Common myeloid progenitor, CD34-positive (primary cell): ENCODE measurements at places on chromosomes 7 and 10.
A peak's percentile ranks its signal among the peaks of the same experiment; 100 is the strongest.

- peak; percentile 35 for DNase-seq
These were observed 12.7 kb downstream of the CUL1 start for GRCh38 chr7:148711191-148712102.

DNA sequence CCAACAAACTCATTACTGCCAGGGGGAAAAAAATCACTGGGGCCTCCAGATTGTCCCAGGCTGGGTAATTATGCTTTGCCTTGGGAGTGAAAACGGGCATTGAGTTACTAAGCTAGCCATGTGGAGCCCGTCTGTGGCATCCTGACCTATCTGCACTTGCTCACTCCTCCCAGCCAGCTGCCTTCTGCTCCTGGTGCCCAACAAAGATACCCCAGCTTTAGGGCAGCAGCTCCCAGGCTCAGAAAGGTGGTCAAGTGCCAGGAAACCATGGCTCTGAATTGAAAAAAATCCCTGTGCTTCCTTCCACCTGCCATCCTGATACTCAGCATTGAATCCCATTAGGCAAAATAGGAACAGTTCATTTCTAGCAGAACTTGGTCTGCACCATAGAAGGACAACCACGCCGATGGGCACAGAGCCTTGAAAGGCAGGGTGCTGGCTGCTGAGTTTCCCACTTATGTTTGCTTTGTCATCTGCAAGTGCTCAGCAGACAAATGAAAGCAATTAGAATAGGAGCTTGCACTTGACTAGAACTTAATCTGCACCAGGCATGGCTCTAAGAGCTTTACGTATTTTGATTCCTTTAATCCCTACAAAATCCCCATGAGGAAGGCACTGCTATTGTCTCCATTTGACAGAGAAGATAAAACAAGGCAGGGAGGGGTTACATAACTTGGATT lies 42.8 kb downstream of the HSPA12A start:
- DNase-seq, result no peak

- no peak for DNase-seq
These were observed 17.1 kb downstream of the PLXDC2 start for GRCh38 chr10:19833170-19833824.

DNA sequence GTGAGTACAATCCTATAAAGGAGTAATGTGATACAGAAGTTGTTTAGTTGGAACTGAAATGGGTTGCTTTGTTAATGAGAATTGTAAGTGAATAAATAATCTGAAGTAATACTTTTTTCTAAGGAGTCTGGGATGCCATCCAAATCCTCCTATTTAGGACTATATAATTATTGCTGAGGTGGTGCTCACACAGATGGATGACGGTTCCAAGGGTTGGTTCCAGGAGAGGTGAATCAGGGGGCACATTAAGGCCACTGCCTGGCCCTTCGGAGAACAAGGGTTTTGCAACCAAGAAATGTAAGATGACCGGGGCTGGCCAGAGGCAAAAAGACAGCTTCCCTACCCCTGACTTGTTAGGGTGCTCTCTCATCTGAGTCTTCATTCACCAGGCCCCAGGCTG lies 352.7 kb downstream of the PHTF2 start:
- no peak for DNase-seq

- DNase-seq, result no peak
These were observed 66.9 kb downstream of the SLC29A4 start for GRCh38 chr7:5349437-5350173.

DNA sequence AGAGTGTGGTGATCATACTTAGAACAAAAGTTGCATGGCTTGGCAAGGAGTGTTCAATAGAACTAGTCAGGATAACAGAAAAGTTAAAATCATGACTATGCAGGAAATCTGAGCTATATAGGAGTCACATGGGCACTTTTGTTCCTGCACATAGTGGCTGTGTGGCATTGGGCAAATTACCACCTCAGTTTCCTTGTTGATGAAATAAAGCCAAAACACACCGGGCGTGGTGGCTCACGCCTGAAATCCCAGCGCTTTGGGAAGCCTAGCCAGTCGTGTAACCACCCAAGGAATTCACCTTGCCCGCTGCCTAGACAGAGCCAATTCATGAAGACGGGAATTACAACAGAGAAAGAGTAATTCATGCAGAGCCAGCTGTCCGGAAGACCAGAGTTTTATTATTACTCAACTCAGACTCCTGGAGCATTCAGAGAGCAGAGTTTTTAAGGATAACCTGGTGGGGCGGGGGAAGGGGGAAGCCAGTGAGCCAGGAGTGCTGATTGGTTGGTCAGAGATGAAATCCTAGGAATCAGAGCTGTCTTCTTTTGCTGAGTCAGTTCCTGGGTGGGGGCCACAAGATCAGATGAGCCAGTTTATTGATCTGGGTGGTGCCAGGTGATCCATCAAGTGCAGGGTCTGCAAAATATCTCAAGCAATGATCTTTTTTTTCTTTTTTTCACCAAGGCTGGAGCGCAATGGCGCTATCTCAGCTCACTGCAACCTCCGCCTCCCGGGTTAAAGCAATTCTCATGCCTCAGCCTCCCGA lies 6.4 kb upstream of the MKRN1 start:
- no peak for DNase-seq

DNA sequence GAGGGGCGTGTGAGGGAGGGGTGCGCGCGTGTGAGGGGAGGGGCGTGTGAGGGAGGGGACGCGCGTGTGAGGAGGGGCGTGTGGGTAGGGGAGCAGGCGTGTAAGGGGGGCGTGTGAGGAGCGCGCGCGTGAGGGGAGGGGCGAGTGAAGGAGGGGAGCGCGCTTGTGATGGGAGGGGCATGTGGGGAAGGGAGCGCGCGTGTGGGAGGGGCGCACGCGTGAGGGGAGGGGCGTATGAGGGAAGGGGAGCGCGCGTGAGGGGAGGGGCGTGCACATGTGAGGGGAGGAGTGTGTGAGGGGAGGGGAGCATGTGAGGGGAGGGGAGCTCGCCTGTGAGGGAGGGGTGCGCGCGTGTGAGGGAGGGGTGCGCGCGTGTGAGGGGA lies 19.1 kb downstream of the MXI1 start:
- peak; percentile 96 for DNase-seq

- no peak for DNase-seq
These were observed 9.0 kb upstream of the UCN3 start for GRCh38 chr10:5355594-5356301.

GRCh38 chr7:47337531-47337930 lies 244.4 kb downstream of the TNS3 start:
- DNase-seq, result no peak

GRCh38 chr7:92809760-92810573 lies 26.4 kb downstream of the CDK6 start:
- peak; percentile 88 for DNase-seq

DNA sequence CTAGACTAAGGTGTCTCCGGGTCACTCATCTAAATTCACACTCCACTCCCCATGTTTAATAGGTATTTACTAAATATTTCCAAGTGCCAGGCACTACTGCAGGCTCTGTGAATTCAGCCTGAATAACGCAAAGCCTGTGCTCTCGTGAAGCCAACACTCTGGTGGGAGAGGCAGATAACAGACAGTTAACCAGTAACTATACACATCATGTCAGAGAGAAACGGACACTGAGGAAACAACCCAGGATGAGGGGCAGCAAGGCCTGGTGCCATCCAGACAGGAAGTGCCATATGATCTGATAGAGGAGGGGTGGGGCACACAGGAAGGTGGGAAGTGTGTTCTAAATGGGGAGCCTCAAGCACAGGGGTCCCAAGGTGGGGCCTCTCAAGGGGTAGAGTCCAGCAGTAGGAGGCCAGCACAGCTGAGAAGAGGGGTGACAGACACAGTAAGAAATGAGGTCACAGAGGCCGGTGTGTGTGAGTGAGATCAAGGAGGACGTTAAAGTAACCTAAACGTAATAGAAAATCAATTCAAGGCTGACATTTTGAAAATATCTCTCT lies 85.3 kb downstream of the LARP4B start:
- no peak for DNase-seq

GRCh38 chr7:25845464-25845863 lies 306.5 kb upstream of the NFE2L3 start:
- no peak for DNase-seq

DNA sequence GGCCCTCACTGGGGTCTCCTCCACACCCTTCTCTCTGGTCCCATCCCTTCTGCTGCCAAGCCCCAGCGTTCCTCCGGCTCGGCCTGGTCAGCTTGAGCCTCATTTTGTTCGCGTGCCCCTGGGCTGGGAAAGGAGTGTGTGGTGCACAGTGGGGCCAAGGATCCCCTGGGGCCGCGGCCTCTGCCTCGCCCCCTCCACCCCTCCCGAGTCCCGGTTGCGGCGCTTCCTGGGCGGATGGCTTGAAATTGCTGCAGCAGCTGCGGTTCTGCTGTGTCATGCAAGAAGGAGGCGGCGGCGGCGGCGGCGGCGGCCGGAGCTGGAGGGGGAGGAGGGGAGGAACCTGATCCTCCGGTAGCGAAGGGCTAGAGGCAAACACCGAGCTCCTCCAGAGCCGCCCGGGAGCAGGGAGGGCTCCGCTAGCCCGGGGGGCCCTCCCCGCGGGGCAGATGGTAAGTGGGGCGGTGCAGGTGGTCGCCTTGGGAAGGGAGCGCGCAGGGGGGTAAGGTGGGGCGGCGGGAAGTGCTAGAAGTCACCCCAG lies 217.8 kb upstream of the MKLN1 start:
- DNase-seq, result peak; percentile 90

GRCh38 chr10:60960913-60961312 lies 16.9 kb upstream of the RHOBTB1 start:
- no peak for DNase-seq

GRCh38 chr10:123621492-123621891 lies 44.7 kb upstream of the GPR26 start:
- no peak for DNase-seq

GRCh38 chr7:16839646-16840045 lies 34.8 kb upstream of the AGR2 start:
- DNase-seq, result no peak

- no peak for DNase-seq
These were observed 89.1 kb downstream of the MMRN2 start for GRCh38 chr10:86868353-86868752.

GRCh38 chr7:150385302-150385723 lies 6.2 kb downstream of the ZNF775 start:
- no peak for DNase-seq

DNA sequence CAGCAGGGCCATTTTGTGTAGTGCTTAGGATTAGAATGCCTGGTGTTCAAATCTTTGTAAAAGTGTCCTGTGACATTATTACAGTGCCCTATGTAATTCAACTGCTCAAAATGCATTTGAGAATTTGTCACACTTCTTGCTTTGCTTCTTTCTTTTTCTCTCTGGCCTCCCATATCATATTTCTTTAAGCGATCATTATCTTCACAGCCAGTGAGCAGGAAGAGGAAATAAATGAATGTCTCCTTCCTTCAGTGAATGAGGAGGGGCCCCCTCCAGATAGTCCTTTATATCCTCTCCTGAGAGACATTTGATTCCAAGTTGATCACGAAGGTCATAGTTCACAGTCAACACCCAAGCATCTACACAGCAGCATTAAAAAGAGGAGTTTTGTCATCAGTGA lies 425.1 kb upstream of the NPVF start:
- no peak for DNase-seq

DNA sequence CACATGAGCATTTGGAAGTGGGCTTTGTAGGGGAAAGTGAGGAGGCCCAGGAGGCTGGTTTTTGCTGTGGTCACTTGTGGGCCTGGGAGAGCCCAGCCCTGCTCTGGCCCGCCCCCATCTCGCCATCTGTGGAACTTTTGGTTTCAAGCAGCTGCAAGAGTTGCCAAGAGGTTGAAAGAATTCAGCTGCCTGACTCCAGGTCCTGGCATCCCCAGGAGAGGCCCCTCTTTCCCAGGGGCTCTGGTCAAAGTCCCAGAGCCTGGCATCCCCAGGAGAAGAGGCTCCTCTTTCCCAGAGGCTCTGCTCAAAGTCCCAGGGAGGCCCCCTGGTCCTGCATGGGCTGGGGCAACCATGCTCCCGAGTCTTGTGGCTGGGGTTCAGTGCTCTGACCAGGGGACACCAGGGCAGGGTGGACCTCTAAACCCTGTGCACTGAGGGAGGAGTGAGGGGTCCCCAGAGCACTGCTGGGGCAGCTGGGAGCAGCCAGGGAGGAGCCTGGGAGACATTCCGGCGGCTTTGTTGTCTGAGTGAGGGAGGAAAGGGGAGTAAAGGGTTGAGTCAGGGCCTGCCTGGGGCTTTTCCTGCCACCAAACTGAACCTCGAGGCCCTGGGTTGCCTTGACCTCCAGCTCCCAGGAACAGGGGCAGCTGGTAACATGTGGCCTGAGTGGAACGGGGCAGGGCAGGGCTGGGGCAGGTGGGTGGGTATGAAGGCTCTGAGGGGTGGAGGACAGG lies 27.7 kb upstream of the CSGALNACT2 start:
- no peak for DNase-seq

DNA sequence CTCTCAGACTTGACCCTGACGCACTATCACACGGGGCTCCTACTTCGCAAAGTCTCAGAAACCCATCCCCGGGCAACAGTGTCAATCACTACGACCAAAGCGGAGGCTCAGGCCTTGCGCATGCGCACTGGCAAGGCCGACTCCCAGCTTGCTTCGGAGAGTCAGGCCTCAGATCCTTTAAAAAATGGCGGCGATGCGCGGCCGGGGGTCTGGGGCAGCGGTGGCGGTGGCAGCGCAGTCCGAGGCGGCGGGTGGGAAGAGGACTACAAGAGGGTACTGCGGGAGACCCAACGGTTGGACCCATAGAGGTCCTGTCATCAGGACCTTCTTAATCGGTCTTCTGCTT lies 196.9 kb downstream of the ZNF716 start:
- no peak for DNase-seq

GRCh38 chr7:84042110-84042539 lies 152.5 kb downstream of the SEMA3A start:
- no peak for DNase-seq

- DNase-seq, result no peak
These were observed 43.3 kb downstream of the DIP2C start for GRCh38 chr10:646118-646524.

- DNase-seq, result peak; percentile 13
These were observed 313.3 kb upstream of the AKR1E2 start for GRCh38 chr10:4512671-4513240.

DNA sequence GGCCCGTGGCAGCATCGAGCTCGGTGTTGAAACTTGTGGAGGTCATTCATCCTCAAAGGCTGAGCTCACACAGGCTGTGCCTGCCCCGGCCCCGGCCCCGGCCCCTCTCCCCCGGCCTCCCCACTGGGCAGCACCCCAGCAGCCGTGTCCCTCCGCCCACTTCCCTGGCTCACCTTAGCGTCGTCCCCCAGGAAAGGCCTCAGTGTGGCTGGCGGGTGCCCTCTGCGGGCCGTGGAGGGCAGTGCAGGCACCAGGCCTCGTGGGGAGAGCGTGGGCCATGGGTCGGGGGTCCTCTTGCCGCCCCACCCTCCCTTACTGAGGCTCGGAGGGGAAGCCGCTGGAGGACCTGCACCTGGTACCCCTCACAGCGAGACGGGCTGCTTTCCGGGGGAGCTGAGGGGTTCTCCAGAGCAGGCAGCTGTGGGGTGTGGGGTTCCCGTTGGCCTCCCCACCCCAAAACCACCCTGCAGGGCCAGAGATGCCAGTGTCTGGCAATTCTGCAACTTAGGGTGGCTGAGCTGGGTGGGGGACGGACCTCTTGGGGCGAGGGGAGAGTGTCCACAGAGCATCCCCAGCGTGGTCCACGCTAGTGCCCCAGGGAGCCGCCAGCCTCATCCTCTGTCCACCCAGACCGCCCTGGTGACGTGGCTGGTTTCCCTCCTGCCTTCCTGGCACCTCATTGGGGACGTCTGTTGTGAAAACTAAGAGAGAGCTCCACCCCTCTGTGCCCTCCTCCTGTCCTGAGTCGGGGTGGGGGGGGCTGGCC lies 44.2 kb upstream of the DPYSL4 start:
- DNase-seq, result peak; percentile 24

GRCh38 chr7:32206987-32207386 lies 136.8 kb upstream of the PDE1C start:
- no peak for DNase-seq
